Heart left ventricle (tissue), 16 donors: ENCODE measurements at places on chromosomes 5 and 9. TPM values are rescaled to one million over a fixed set of nuclear protein-coding genes. Genes with fewer than 3 reads are reported as not detected.

- peaks cover 25% of the 10 kb centered on the region for H3K4me1 ChIP-seq
- no peak overlapping the region for H3K27ac ChIP-seq
- no peaks in the 10 kb centered on the region for H3K36me3 ChIP-seq
- no peak for DNase-seq
- H3K27me3 ChIP-seq, result no peaks in the 10 kb centered on the region
These were observed 175.1 kb downstream of the CD180 start for GRCh38 chr5:67021521-67021920.

DNA sequence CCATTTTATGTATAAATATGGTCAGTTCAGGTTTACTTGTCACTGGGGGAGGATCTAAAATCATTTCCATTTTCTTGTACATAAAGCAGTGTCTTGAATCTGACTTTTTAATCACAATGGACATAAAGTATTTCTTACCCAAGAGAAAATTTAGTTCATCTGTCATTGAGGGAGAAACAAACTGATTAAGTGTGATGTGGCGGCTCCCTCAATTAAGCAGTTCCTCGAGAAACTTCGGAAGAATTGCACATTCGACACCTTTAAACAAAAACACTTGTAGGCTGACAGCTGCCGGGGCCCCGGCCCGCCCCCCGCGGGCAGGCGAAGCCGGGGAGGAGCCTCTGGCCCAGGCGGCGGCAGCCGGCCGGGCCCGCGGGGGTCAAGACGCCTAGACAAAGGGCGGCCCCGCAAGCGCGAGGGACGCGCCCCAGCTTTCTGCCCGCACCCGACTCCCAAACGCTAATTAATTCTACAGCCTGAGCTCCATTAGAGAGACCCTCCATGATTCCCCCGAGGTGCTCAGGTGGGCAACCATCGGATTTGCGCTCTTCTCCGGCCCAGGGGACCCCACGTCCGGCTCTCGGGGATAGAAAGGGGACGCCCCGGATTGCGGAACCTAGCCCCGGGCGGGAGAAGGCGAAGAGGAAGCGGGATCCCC is 750 bp downstream of the TRIM36 start:
- peak overlapping the region; percentile 78 for H3K4me3 ChIP-seq
- no peak for DNase-seq
- no peaks in the 10 kb centered on the region for H3K36me3 ChIP-seq
- peaks cover 57% of the 10 kb centered on the region for H3K27me3 ChIP-seq

DNA sequence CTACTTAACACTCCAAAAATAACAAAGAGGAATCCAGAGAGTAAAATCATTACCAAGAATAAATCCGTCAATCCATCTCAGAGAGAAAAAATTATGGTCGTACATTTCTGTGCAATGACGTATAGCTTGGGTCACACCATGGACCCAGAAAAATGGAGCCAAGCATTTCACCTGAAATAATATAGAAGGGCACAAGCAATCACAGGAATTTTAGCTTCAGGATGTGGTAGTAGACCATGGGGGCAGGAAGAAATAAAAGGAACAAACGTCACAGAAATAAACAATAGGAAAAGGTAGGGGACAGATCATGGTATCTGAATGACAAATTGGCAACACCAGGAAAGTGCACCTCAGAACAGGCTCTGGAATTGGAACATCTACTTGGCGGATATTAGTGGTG is 231.0 kb downstream of the PLK2 start:
- no peaks in the 10 kb centered on the region for H3K36me3 ChIP-seq
- peaks cover 20% of the 10 kb centered on the region for H3K4me1 ChIP-seq
- H3K4me3 ChIP-seq, result no peak overlapping the region
- no peak for DNase-seq

- H3K27me3 ChIP-seq, result no peaks in the 10 kb centered on the region
- no peak overlapping the region for H3K27ac ChIP-seq
- H3K4me1 ChIP-seq, result no peaks in the 10 kb centered on the region
- no peaks in the 10 kb centered on the region for H3K36me3 ChIP-seq
- DNase-seq, result no peak
These were observed 53.4 kb upstream of the PTCH1 start for GRCh38 chr9:95570150-95570549.

GRCh38 chr9:89807101-89807395 is 202.2 kb downstream of the GADD45G start:
- no peak for DNase-seq
- no peaks in the 10 kb centered on the region for H3K36me3 ChIP-seq
- no peak overlapping the region for H3K27ac ChIP-seq
- H3K4me3 ChIP-seq, result no peak overlapping the region
- H3K27me3 ChIP-seq, result no peaks in the 10 kb centered on the region

GRCh38 chr9:26744191-26744965 is 148.2 kb downstream of the CAAP1 start:
- H3K27ac ChIP-seq, result no peak overlapping the region
- DNase-seq, result no peak
- H3K27me3 ChIP-seq, result no peaks in the 10 kb centered on the region
- no peak overlapping the region for H3K4me3 ChIP-seq

- H3K4me3 ChIP-seq, result no peak overlapping the region
- H3K4me1 ChIP-seq, result peaks cover 7% of the 10 kb centered on the region
- DNase-seq, result no peak
- H3K27ac ChIP-seq, result no peak overlapping the region
- no peaks in the 10 kb centered on the region for H3K36me3 ChIP-seq
These were observed 1.1 kb upstream of the ARHGEF28 start for GRCh38 chr5:73624888-73625287.

DNA sequence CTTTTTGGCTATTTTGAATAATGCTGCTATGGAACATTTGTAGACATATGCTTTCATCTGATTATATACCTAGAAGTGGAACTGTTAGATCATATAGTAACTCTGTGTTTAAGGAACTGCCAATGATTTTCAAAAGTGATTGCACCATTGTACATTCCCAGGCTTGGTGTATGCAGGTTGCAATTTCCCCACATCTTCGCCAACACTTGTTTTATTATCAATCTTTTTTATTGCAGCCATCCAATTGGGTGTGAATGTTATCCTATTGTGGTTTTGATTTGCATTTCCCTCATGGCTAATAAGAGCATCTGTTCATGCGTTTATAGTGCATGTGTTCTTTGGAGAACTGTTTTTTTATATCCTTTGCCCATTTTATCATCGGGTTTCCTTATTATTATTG is 81.3 kb downstream of the PLAC8L1 start:
- H3K27ac ChIP-seq, result no peak overlapping the region
- no peak overlapping the region for H3K4me3 ChIP-seq
- H3K4me1 ChIP-seq, result no peaks in the 10 kb centered on the region
- H3K36me3 ChIP-seq, result no peaks in the 10 kb centered on the region

DNA sequence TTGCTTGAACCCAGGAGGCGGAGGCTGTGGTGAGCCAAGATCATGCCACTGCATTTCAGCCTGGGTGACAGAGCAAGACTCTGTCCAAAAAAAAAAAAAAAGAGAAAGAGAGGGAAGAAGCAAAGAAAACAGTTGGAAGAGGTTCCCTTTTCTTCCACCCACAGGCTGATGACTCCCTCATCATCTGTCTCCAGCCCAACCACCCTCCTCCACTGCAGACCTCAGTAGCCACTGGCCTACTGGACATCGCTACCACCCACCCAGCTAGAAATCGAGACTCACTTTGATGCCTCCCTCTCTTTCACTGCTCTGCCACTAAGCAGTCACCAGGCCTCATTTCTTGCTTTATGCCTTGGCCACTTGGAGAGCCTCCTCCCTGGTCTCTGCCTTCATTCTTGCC is 71.2 kb downstream of the NIPSNAP3B start:
- no peak overlapping the region for H3K27ac ChIP-seq
- H3K27me3 ChIP-seq, result no peaks in the 10 kb centered on the region
- H3K4me1 ChIP-seq, result peaks cover 7% of the 10 kb centered on the region
- H3K36me3 ChIP-seq, result peaks cover 92% of the 10 kb centered on the region
- no peak for DNase-seq

DNA sequence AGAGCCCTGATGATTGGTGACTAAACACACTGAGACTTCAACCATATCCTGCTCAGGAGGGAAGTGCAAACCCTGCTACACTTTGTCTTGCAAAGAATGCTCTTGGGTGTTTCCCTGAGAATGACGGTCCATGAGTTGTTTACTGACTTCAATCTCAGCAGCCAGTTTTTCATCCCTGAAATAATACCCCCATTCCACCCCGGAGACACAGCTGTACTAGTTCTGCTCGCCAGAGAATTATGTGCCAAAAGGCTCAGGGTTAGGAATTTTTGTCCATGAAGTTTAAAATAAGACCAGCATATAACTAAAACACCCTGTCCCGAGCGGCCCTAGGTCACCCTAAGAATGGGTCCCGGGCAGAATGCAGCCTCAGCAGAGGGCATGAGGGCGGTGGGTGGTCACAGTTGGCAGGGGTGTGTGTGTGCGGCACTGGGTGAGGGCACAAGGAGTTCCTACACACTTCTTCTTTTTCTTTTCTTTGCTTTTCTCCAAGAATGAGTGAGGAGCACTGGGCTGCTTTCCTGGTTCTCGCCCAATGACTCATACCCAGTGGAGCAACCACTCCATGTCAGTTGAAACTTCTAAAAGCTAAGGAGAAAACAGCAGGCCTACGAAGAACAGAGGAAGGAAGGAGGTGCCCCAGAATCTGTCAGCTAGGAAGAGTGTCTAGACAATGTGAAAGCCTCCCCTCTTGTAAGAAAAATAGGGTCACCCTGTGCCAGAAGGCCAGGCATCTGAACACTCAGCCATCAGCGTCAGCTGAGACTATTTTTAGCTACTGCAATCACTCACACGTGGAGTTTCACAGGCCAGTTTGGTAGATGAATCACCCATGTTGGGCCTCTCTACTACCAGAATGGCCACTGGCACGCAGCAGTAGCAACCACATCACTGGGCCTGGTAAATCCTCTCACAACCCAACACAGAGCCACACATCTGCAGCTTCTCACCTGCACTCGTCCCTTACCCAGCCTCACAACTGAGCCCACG is 105.9 kb downstream of the DPYSL3 start:
- H3K27ac ChIP-seq, result peak overlapping the region; percentile 69
- peaks cover 61% of the 10 kb centered on the region for H3K36me3 ChIP-seq
- peaks cover 55% of the 10 kb centered on the region for H3K4me1 ChIP-seq
- H3K4me3 ChIP-seq, result no peak overlapping the region
- no peaks in the 10 kb centered on the region for H3K27me3 ChIP-seq

DNA sequence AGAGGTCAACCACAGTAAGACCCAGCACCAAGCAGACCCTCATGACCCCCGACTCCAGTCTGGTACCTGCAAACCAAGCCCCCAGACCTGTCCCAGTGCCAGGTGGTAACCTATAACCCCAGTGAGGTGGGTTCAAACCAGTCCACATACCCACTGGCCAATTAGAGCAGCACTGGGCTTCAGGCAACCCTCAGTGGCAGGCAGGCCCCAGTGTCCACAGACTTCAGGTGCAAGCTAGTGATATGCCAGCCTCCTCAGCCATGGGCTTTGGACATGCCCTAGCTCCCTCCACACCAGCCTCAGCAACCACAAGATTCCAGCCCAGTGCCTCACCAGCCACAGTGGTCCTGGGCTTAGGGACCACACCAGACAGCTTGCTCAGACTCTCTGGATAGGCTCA is 276.6 kb downstream of the DTWD2 start:
- DNase-seq, result no peak
- no peaks in the 10 kb centered on the region for H3K27me3 ChIP-seq
- H3K27ac ChIP-seq, result no peak overlapping the region

DNA sequence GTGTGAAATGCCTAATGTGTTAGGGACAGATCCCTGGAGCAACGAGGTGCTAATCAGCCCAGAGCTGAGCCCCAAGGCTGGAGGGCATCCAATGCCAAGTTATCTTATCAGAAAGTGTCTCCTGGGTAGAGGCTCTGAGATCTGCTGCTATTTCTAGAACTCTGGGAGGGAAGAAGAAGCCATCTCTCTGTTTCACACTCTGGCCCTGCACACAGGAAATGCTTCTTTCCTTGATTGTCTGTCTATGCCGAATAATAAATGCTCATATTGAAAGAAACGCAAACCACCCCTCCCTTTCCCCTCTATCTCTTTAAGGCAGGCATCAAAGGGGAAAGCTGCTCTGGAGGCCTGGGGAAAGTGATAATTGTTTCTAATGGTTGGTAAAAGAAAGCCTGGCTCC is 166.7 kb downstream of the PAPPA start:
- H3K4me1 ChIP-seq, result peaks cover 39% of the 10 kb centered on the region
- H3K27ac ChIP-seq, result peak overlapping the region; percentile 52
- H3K36me3 ChIP-seq, result no peaks in the 10 kb centered on the region
- no peaks in the 10 kb centered on the region for H3K27me3 ChIP-seq

- H3K27me3 ChIP-seq, result peaks cover 5% of the 10 kb centered on the region
- H3K27ac ChIP-seq, result no peak overlapping the region
- H3K4me3 ChIP-seq, result no peak overlapping the region
- no peak for DNase-seq
- no peaks in the 10 kb centered on the region for H3K36me3 ChIP-seq
These were observed 46.1 kb upstream of the CHSY3 start for GRCh38 chr5:129858131-129858675.

DNA sequence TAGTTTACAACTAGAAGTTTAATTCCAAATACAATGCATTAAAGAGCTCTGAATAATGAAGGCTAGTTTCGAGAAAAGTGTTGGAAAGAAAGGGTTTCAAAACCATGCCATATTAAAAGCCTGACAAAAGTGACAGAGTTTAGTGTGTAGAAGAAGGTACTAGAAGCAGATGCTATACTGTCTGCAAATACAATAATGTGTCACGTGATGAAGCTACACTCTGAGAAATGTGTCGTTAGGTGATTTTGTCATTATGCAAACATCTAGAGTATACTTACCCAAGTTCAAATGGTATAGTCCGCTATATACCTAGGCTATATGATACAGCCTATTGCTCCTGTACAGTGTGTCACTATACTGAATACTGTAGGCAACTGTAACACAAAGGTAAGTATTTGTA is 494.1 kb downstream of the TLE1 start:
- DNase-seq, result no peak
- H3K36me3 ChIP-seq, result no peaks in the 10 kb centered on the region

DNA sequence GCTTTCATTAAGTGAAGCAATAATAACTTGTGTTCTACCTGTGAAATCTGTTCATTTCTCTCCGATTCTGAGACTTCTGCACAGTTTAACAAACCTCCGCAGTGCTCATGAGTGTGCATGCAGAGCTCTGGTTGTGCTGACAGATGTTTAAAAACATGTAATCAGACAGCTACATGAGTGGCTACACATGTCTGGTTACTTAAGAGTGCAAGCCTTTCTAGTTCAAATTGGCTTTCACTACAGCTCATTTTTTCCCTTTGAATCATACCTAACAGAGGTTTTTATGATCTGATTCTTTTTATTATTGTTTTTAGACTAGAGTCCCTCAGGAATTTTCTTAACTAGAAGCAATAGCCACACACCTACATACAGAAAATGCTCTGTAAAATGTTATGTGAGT is 310.2 kb downstream of the ARRDC3 start:
- no peak overlapping the region for H3K4me3 ChIP-seq
- no peaks in the 10 kb centered on the region for H3K27me3 ChIP-seq
- no peaks in the 10 kb centered on the region for H3K4me1 ChIP-seq
- H3K27ac ChIP-seq, result no peak overlapping the region
- no peaks in the 10 kb centered on the region for H3K36me3 ChIP-seq
- no peak for DNase-seq

GRCh38 chr5:36685631-36686288 is 79.4 kb downstream of the SLC1A3 start:
- peaks cover 27% of the 10 kb centered on the region for H3K36me3 ChIP-seq
- H3K27me3 ChIP-seq, result no peaks in the 10 kb centered on the region
- H3K27ac ChIP-seq, result no peak overlapping the region

The PCA3 gene
- total RNA-seq, result not detected

The IRX1 gene
- 0.15 TPM for total RNA-seq

The QRFP gene
- total RNA-seq, result not detected

The KIF4B gene
- not detected for total RNA-seq

The HMMR gene
- total RNA-seq, result 0.47 TPM

The GLRA1 gene
- total RNA-seq, result not detected

The SOX30 gene
- not detected for total RNA-seq

The C9orf50 gene
- not detected for total RNA-seq
